Umbilical cord (tissue), 2 donors: ENCODE measurements at places on chromosomes 13 and 19. TPM values are rescaled to one million over a fixed set of nuclear protein-coding genes. Genes with fewer than 3 reads are reported as not detected.

SHC2 gene
- total RNA-seq: 11.1 TPM

CDX2 gene
- 0.24 TPM for total RNA-seq

FPR3 gene
- 2.6 TPM for total RNA-seq

PCID2 gene
- 79.9 TPM for total RNA-seq

ZNF726 gene
- 12.0 TPM for total RNA-seq
